ENCODE measurements at places on chromosomes 3 and 15.

DNA sequence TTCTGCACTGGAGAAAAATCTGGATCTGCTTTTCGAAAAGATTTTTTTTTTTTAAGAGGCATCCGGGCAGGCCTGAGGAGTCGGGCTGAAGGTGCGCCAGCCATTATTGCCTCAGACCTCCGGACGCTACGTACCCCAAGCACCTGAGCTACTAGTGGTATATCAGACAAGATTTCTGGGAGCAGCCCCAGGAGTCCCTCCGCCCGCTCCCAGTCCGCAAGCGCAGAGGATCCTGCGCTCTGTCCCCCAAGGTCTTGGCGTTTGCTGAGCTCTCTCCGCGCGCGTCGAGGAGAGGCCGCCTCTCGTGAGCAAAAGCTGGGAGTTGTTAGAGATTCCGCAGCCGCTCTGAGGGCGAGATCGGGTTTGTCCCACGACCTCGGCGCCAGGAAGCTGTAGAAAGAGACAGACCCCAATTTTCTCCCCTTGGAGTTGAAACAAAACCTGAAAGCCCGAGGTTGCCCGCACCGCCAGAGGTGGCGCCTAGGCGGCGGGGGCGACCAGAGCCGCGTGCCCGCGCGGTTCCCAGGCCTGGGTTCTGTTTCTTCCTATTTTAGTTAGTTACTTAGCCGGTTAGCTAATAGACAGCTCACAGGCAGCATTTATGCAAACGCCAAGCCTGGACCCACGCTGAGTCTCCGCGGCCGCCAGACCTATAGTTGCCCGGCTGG, 72.5 kb upstream of the POLG start:
- no peak for DNase-seq

- no peak for DNase-seq
Measured at GRCh38 chr3:124960105-124960504, 25.6 kb upstream of the MUC13 start.

- no peak for DNase-seq
Measured at GRCh38 chr3:152428577-152428976, 159.8 kb downstream of the MBNL1 start.

GRCh38 chr15:55993804-55994560, 570 bp upstream of the NEDD4 start:
- no peak for DNase-seq

GRCh38 chr15:27583651-27584050, 515.5 kb downstream of the OCA2 start:
- DNase-seq = no peak
